Substantia nigra (tissue), 51 donors: ENCODE measurements at places on chromosomes 6 and 20.

GRCh38 chr6:166687070-166687878 is 60.2 kb upstream of the RPS6KA2 start:
- DNase-seq, result no peak

- DNase-seq, result no peak
Observed at GRCh38 chr20:10419550-10420133, 14.4 kb downstream of the MKKS start.

- DNase-seq, result no peak
Observed at GRCh38 chr20:24580855-24581254, 111.4 kb downstream of the SYNDIG1 start.

DNA sequence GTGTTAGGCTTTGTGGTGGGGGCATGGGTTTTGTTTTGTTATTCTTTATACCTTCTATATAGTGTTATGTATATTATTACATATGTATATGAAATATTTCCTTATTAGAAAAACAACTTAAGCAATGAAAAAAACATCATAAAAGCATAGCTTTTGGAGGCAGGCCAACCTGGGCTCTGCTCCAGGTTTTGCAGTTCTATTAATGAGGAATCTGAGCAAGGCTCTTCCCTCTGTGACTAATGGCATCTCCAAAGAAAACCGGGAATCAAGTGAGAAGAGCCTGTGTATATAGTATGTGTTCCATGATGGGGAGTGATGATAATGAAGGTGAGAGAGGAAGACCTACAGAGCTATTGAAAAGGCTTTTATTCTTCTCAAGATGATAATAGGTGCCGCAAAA is 291.1 kb downstream of the CLIC5 start:
- DNase-seq, result no peak

- no peak for DNase-seq
Observed at GRCh38 chr6:143961886-143962878, 45.9 kb downstream of the PLAGL1 start.

DNA sequence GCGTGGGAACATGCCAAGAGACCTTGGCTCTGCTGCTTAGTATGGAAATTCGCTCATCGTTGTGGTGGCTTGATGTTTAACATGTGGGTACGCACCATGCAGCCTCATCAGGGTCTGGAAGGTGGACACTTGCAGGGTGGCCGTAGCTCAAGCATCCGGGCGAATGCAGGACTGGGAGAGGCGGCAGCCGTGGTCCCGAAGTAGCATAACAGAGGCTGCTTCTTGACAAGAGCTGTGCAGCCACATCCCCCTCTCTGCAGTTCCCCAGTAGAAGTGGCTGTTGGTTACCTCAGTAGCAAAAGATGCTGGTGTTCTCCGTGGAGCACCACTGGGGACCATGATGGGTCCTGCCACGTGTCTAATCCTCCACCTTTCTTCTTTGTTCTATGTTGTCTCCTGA is 195.0 kb downstream of the THBS2 start:
- DNase-seq, result no peak

GRCh38 chr6:142987490-142987889 is 42.5 kb upstream of the HIVEP2 start:
- no peak for DNase-seq

GRCh38 chr6:107116328-107116892 is 1.1 kb upstream of the BEND3 start:
- no peak for DNase-seq

- DNase-seq, result no peak
Observed at GRCh38 chr6:119186490-119186889, 108.0 kb upstream of the FAM184A start.

DNA sequence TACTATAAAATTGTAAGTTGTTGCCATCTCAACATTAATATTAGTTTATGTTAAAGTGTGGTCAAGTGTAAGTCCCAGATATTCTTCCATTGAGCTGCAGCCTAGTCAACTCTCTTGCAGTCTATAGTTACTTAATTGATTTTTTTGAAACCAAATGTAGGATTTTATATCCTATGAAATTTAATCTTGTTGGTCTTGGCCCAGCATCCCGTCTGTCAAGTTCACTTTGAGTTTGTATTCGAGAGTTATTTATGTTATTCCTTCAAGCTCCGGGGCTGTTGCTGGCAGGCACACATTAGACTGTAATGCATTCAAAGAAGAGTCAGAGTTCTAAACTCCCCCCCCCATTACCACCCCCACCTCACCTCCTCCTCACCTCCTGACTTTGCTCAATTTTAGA is 71.0 kb upstream of the SPACA1 start:
- no peak for DNase-seq

DNA sequence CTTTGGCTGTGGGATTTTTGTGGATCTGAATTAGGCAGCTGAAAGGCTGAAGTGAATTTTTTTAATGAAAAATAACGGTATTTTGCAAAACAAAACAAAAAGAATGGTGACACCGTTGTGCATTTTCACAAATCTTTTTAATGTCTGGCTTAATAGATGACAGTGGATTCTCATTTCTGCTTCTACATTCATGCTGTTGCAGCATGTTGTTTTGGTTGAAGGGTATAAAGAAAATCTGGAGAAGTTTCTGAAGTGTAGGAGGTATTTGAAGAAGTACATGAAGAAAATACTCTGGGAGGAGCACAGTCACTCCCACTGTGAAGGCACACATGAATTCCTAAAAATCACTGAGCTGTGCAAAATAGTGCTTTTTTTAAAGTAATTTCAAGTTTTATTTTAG is 3.1 kb upstream of the MAP3K5 start:
- no peak for DNase-seq

DNA sequence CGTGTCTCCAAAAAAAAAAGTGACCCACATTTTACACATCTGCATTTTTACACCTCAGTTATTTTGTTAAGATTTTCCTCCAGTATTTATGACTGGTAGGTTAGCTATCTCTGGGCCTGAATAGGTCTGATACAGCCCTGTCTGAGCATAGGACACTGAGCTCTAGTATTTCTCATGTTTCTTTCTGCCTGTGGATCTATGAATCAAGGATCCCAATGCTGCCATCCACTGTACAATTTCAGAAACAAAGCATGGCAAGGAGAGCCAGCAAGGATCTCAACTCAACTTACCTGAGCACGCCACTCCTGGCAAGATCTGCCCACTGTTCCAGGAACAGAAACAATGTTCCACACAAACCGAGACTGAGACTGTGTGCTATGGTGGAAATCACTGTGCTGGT is 36.4 kb upstream of the ENPP5 start:
- no peak for DNase-seq

GRCh38 chr6:53892707-53893106 is 97.9 kb downstream of the LRRC1 start:
- DNase-seq, result no peak

GRCh38 chr20:49515586-49515985 is 33.1 kb upstream of the KCNB1 start:
- DNase-seq, result no peak

- no peak for DNase-seq
Observed at GRCh38 chr6:98957450-98957849, 9.7 kb upstream of the FBXL4 start.

GRCh38 chr6:61203966-61204496 is 1082.0 kb downstream of the KHDRBS2 start:
- DNase-seq, result no peak

GRCh38 chr6:144478483-144478882 is 193.3 kb downstream of the UTRN start:
- DNase-seq, result no peak

GRCh38 chr6:63945987-63946386 is 310.4 kb downstream of the PHF3 start:
- no peak for DNase-seq

GRCh38 chr6:54621285-54621684 is 225.3 kb upstream of the FAM83B start:
- DNase-seq, result no peak

DNA sequence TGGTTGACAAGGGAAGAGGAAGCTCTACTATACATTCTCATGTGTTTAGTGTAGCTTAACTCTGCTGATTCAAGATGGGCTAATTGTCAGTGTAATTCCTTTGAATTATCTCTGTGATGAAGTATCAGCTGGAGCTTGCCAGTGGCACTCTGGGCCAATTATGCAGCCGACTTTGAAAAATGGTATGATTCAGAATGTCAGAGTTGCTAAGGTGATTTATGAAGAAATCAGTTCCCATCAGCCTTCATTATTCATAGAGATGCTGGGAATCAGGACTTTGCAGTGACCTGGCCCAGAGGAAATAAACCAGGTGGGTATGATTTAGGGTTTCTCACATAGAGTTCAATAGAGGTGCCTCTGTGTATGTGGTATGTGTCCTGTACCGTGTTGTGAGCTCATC is 33.4 kb downstream of the KCNS1 start:
- no peak for DNase-seq

DNA sequence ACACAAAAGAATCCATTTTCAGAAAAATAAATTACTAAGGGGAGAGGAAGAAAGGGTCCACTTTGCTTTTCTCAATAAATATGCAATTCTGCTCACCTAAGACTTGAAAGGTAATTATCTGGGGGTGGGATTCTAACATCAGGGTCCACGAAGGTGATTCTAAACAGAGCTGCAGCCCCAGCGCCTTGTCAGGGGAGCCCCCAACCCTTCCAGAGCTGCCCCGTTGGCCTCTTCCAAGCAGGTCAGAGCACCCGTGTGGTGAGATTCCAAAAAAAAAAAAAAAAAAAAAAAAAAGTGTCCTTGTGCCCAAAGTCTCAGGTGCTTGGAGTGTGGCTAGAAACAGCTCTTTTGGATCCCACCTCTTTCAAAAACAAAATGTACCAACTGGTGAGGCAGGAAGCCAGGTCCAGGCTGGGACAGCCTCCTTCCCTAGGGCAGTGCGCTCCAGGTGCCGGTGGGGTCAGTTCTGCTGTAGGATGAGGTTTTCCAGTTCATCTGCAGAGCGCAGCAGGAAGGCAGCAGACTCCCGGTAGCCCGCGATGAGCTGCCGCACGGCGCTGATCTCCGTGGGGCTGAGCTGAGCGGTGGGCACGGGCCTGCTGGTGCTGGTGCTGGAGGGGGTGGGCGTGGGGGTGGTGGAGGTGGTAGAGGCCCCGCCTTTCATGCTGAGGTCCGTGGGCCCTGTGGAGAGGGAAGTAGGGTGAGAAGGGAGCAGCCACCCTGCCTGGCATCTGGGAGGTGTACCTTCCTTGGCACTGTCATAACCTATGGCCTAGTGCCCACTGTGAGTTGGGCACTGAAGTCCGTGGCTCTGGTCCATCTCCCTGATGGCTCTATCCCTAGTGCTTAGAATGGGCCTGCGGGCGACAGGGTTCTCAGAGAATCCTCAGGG is 89.3 kb downstream of the ASXL1 start:
- DNase-seq, result no peak

DNA sequence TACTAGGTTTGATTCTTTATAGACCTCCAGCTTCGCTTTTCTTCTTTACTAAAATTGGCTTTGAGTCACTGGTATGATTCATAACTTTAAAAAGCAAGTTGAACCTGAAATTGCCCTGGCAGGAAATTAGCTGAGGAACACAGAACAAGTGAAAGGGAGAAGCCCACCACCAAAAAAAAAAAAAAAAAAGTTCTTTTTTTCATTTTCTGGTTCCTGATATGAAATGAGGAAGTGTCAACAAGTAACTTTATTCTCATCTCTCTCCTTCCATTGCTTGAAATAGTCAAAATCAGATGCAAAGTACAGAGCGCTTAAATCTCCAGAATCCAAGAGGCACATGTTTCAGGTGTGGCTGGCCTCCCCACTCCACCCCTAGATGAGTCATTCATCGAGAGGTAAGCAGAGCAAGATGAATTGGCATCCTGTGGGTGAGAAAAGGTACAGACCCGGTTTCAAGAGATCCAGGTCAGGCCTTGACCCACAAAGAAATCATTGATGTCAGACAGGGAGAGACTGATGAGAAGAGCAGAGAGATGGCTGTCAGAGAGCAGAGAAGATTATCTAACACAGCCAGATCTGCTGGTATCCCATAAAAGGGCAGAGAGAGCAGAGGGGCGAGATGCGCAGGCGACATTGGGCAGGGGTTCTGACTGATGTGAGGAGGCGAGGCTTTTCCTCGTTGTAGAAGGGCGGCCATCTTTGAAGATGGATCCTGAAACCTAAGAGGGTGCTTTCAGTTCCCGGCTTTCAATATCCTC is 54.8 kb upstream of the MBOAT1 start:
- DNase-seq, result no peak

- no peak for DNase-seq
Observed at GRCh38 chr6:49764571-49765236, 20.5 kb upstream of the CRISP3 start.

DNA sequence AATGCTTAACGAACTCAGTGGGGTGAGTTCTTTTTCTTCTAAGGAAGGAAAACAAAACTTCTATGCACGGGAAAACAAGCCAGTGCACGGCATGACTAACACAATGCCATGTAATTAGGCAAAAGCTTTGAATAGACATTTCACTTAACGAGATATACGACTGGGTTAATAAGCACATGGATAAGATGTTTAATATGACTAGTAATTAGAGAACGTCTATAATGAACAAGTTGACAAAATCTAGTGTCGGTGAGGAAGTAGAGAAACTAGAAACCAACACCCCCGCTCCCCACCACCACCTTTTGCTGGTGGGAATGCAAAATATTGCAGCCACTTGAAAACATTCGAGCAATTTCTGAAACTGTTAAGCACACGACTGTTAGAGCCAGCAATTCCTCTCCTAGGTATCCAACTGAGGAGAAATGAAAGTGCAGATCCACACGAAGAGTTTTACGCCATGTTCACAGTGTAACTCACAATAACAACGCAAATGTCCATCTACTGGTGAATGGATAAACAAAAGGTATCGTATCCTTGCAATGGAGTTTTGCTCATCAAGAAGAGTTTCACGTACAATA is 644.9 kb upstream of the AGPAT4 start:
- DNase-seq, result no peak

- peak; percentile 12 for DNase-seq
Observed at GRCh38 chr20:20410678-20411077, 42.8 kb downstream of the INSM1 start.

GRCh38 chr6:74356391-74356790 is 660.4 kb downstream of the CD109 start:
- no peak for DNase-seq

GRCh38 chr6:166623318-166623717 is 3.7 kb downstream of the RPS6KA2 start:
- DNase-seq, result no peak

- DNase-seq, result no peak
Observed at GRCh38 chr20:41373251-41373783, 6.7 kb upstream of the EMILIN3 start.

DNA sequence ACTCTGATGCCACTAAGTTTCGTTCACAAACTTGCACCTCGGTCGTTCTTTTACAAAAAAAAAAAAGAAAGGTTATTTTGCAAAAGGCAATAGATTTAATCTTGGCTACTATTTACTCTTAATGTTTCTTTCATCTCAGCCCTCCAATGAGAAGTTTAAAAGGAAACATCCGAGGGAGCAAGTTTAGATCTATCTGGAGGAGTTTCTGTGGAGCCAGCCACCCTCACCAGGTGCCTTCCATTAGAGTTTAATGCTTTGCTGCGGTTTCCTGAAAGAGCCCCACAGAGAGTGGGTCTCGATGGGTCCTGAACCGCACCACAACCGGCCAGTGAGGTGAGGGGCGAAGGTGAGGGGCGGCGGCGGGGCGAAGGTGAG is 632 bp downstream of the PRKN start:
- DNase-seq, result no peak

DNA sequence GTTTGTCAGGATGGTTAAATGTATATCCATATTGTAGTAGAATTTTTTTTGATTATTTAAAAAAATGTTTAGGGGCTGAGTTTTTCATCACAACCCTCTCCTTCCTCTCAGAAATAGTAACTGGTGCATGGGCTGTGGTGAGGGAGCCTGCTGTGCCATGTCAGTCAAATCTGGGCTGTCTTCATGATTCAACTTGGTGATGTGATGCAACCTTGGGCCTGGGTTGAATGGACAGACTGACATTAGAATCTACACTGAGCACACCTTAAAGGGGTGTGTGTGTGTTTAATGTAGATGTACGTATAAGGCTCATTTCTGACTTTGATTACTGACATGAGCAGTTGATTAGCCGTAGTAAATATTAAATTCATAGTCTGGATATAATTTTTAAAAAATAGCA is 3.7 kb downstream of the TJAP1 start:
- DNase-seq, result no peak
